T-cell (primary cell): ENCODE measurements at places on chromosomes 3 and 15. TPM values are rescaled to one million over a fixed set of nuclear protein-coding genes. Genes with fewer than 3 reads are reported as not detected.

The PLA2G4E gene
- not detected for total RNA-seq

The PIERCE2 gene
- not detected for total RNA-seq

The OSTN gene
- total RNA-seq, result not detected

The TMEM212 gene
- total RNA-seq, result not detected

The CX3CR1 gene
- 5.8 TPM for total RNA-seq

The GLDN gene
- not detected for total RNA-seq

The PLA2G4D gene
- not detected for total RNA-seq

DNA sequence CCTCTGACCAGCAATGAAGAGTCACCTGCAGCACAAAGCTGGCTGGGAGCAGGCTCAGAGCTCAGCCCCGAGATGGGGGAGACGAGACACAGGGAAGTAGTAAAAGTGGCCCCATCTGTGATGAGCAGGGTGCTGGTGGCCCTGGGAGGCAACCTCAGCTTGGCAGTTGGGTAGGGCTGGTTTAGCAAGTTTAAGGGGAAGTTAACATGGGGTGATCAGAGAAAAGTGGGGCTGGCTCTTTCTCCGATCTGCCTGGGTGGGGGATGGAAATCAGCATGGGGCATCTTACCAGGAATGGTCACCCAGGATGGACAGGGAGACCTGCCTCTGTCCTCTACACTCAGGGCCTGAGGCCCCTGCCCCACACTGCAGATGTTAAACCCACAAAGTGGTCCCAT is 29.9 kb upstream of the SFMBT1 start:
- H3K27me3 ChIP-seq, result no peaks in the 10 kb centered on the region
- H3K36me3 ChIP-seq, result peaks cover 4% of the 10 kb centered on the region
- H3K27ac ChIP-seq, result no peak overlapping the region
- no peak for DNase-seq

DNA sequence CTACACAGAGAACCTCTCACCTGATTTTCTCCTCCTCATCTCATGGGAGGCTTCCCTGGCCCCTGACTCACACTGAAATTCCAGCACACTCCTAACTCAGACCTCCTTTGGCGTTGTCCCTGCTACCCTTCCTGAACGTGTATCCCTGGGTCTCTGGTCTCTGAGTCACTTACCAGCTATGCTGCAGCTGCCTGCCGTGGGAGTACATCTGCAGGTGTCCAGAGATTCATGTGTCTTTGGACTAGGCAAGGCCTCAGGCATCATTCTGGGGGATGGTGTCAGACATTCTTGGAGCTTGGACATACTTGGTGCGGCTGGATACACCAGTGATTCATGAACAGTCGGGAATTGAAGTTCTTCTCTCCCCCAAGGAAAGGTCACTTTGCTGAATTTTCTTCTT is 148.8 kb upstream of the TRIM42 start:
- no peaks in the 10 kb centered on the region for H3K4me1 ChIP-seq
- no peak overlapping the region for H3K27ac ChIP-seq
- DNase-seq, result no peak

GRCh38 chr3:17432236-17432635 is 310.2 kb downstream of the TBC1D5 start:
- H3K4me3 ChIP-seq, result no peak overlapping the region
- H3K27me3 ChIP-seq, result no peaks in the 10 kb centered on the region
- no peak overlapping the region for H3K27ac ChIP-seq
- no peaks in the 10 kb centered on the region for H3K4me1 ChIP-seq
- H3K36me3 ChIP-seq, result no peaks in the 10 kb centered on the region

DNA sequence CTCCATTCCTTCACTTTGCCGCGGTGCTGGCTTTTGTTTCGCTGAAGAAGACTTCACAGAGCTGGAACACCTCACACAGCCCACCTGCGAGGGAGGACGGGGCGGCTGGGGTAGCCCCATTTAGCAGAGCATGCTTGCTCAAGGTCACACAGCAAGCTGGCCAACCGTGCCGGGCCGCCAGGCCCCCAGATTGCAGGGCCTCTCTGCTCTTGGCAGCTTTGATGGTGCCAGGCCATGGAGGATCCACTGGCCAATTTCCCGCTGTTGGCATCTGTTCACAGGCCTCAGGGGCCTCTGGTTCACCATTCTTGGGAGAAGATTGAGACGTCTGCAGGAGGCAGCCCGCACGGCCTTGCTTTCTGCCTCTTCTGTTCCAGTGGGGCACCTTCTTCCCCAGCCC is 77.9 kb upstream of the LINGO1 start:
- DNase-seq, result no peak
- no peaks in the 10 kb centered on the region for H3K4me1 ChIP-seq
- H3K36me3 ChIP-seq, result no peaks in the 10 kb centered on the region
- H3K27me3 ChIP-seq, result peaks cover 34% of the 10 kb centered on the region
- no peak overlapping the region for H3K27ac ChIP-seq
- H3K4me3 ChIP-seq, result no peak overlapping the region

- no peak for DNase-seq
- H3K4me1 ChIP-seq, result no peaks in the 10 kb centered on the region
- no peak overlapping the region for H3K27ac ChIP-seq
- no peaks in the 10 kb centered on the region for H3K27me3 ChIP-seq
- peaks cover 43% of the 10 kb centered on the region for H3K36me3 ChIP-seq
- no peak overlapping the region for H3K4me3 ChIP-seq
These were observed 40.3 kb upstream of the ZBED2 start for GRCh38 chr3:111635403-111635802.

DNA sequence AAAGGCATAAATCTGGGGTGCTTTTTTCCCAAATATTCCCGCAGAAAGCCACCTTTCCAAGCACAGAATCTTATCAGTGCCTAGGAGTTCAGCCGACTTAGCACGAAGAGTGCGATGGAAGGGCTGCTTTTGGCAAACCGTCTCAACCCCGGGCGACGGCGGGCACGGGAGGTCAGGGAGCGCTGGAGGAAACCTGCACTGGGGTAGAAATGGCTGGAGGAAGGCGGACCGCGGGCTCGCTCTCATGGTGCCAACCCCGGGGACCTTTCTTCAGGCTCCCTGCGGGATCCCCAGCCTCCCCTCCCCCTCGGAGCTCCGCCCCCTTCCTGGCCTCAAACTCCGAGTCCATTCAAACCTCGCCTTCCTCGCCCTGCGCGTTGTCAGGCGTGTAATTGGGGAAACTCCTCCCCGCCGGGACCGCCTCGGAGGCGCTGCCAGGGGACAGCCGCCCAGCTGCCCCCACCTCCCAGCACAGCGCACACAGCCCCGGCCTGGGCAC is at the start of gene GABRG3:
TSS of gene GABRG3 (plus strand) at position 470 of the 499 bp plus-strand sequence.
- H3K27ac ChIP-seq, result no peak within 1 kb of the TSS
- H3K27me3 ChIP-seq, result peaks cover 9% of the 10 kb centered on the region
- no peak within 1 kb of the TSS for H3K4me3 ChIP-seq
- no peaks in the 10 kb centered on the region for H3K36me3 ChIP-seq
- no peak for DNase-seq
- no peaks in the 10 kb centered on the region for H3K4me1 ChIP-seq

DNA sequence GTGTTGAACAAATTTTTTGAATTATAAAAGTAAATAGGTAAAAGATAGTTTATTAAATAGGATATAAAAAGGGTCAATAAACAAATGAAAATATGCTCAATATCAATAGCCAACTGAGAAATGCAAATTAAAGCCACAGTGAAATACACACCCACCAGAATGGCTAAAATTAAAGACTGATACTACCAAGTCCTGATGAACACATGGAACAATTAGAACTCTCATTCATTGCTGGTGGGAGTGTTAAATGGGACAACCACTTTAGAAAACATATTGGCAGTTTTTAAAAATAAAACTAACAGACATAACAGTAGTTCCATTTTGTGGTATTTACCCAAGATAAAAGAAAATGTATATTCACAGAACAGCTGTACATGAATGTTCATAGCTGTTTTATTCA is 41.2 kb downstream of the CCDC32 start:
- no peaks in the 10 kb centered on the region for H3K4me1 ChIP-seq
- no peaks in the 10 kb centered on the region for H3K36me3 ChIP-seq
- no peak overlapping the region for H3K27ac ChIP-seq
- no peak for DNase-seq

DNA sequence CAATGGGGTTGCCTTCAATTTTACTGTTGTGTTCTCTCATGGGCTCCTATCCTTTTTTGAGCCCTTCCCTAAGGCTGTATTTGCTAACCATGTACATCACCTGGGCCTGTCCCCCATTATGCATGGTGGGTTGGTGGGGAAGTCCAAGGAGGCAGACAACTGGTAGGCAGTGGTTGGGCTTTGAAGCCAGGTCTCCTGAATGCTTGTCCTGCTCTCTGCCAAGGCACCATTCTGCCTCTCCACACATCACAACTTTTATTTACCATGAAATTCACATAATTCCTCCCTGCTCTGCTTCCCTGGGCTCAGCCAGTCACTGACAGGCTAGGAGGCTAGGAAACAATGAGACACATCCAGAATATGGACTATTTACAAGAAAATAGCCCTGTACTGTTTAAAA is 41.0 kb upstream of the COPB2 start:
- no peak overlapping the region for H3K4me3 ChIP-seq
- no peak overlapping the region for H3K27ac ChIP-seq
- no peak for DNase-seq
- H3K27me3 ChIP-seq, result no peaks in the 10 kb centered on the region

DNA sequence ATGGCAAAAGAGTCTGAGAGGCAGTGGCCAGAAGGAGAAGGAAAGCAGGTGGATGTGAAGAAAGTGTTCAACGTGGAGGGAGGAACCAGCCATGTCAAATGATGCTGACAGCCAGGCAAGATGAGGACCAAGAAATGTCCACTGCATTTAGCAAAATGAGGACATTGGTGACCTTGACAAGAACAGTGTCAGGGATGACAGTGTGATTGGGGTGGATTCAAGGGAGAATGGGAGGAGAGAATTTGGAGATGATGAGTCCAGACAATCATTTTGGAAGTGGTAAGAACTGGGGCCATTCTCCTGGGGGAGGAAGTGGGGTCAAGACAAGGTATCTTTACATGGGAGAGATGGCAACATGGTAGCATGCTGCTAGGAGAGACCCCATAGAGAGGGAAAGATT is 47.4 kb downstream of the CPN2 start:
- H3K36me3 ChIP-seq, result peaks cover 3% of the 10 kb centered on the region
- H3K27me3 ChIP-seq, result peaks cover 19% of the 10 kb centered on the region
- peaks cover 27% of the 10 kb centered on the region for H3K4me1 ChIP-seq

GRCh38 chr15:57302640-57303257 is 73.6 kb upstream of the CGNL1 start:
- H3K27me3 ChIP-seq, result peaks cover 18% of the 10 kb centered on the region
- no peak overlapping the region for H3K4me3 ChIP-seq
- no peaks in the 10 kb centered on the region for H3K4me1 ChIP-seq
- H3K36me3 ChIP-seq, result no peaks in the 10 kb centered on the region
- H3K27ac ChIP-seq, result no peak overlapping the region

DNA sequence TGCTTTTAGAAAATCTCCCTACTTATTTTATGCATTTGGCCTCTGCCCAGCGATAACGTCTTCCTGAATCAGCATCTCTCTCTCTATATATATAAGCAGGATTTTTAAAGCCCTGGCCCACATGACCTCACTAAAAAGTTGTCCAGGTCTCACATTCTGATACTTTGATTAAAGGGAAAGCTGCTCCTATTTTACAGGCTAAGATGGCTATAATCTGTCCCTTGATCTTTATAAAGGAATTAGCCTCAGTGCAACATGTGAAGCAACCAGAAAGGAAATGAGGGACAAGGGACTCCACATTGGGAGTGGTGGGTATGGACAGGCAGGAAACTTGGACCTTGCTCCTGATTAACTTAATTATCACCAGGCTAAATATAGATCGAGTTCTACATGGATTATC is 25.6 kb upstream of the MUC13 start:
- no peak overlapping the region for H3K27ac ChIP-seq
- no peaks in the 10 kb centered on the region for H3K36me3 ChIP-seq
- H3K4me3 ChIP-seq, result no peak overlapping the region
- H3K4me1 ChIP-seq, result no peaks in the 10 kb centered on the region
- peaks cover 6% of the 10 kb centered on the region for H3K27me3 ChIP-seq
